ENCODE measurements at places on chromosomes 1 and 21. TPM values are rescaled to one million over a fixed set of nuclear protein-coding genes. Genes with fewer than 3 reads are reported as not detected.

GRCh38 chr21:27380303-27380702, 413.4 kb upstream of the ADAMTS5 start:
- no peaks in the 10 kb centered on the region for H3K27me3 ChIP-seq
- no peak for DNase-seq
- no peak overlapping the region for H3K4me3 ChIP-seq
- no peaks in the 10 kb centered on the region for H3K4me1 ChIP-seq
- H3K27ac ChIP-seq = no peak overlapping the region
- H3K36me3 ChIP-seq = no peaks in the 10 kb centered on the region

DNA sequence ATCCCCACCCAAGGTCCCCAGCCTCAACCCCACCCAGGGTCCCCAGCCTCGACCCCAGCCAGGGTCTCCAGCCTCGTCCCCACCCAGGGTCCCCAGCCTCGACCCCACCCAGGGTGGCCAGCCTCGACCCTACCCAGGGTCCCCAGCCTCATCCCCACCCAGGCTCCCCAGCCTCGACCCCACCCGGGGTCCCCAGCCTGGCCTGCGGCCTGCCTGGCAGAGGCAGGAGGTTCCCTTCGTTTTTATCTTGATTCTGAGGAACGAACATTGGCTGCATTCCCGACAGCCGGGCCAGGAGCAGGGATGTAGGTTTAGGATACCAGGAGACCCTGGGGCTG, 3.4 kb upstream of the PDE9A start:
- peaks cover 8% of the 10 kb centered on the region for H3K4me1 ChIP-seq
- no peak overlapping the region for H3K27ac ChIP-seq
- no peak for DNase-seq
- H3K4me3 ChIP-seq = no peak overlapping the region
- H3K27me3 ChIP-seq = peaks cover 37% of the 10 kb centered on the region

GRCh38 chr1:154962156-154962749, 671 bp upstream of the PYGO2 start:
- H3K4me1 ChIP-seq = peaks cover 40% of the 10 kb centered on the region
- no peak for DNase-seq
- H3K27ac ChIP-seq = peak overlapping the region; percentile 91

DNA sequence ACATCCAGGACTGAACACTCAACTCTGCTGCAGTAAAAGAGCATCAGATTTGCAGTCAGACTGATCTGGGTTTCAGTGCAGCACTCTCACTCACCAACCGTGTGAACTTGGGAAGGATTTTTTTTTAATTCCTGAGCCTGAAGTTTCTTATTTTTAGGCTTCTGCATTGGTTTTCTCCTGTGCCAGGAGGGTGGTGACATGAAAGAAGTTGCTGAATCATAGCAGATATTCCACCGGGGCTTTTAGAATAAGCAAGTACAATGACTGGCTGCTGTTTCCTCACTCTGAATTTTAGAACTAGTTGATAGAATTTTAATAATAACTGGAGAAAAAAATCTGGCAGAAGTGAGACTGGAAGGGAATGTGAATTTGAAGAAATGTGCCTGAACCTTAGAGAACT, 11.6 kb downstream of the ADAM30 start:
- peaks cover 13% of the 10 kb centered on the region for H3K36me3 ChIP-seq
- H3K4me3 ChIP-seq = no peak overlapping the region
- no peaks in the 10 kb centered on the region for H3K4me1 ChIP-seq
- H3K27ac ChIP-seq = no peak overlapping the region
- DNase-seq = no peak

GRCh38 chr1:43620956-43621355, 29.0 kb upstream of the KDM4A start:
- H3K4me3 ChIP-seq = no peak overlapping the region
- no peaks in the 10 kb centered on the region for H3K27me3 ChIP-seq
- H3K27ac ChIP-seq = no peak overlapping the region
- DNase-seq = no peak

GRCh38 chr1:47160716-47161115, 23.5 kb downstream of the CYP4A22 start:
- no peak overlapping the region for H3K4me3 ChIP-seq
- no peaks in the 10 kb centered on the region for H3K36me3 ChIP-seq
- no peaks in the 10 kb centered on the region for H3K4me1 ChIP-seq
- H3K27ac ChIP-seq = no peak overlapping the region

- no peaks in the 10 kb centered on the region for H3K36me3 ChIP-seq
- no peak overlapping the region for H3K4me3 ChIP-seq
- H3K4me1 ChIP-seq = no peaks in the 10 kb centered on the region
These were observed 763.1 kb downstream of the USP25 start for GRCh38 chr21:16492892-16493291.

GRCh38 chr21:31530897-31531705, 128.4 kb upstream of the SOD1 start:
- H3K4me3 ChIP-seq = no peak overlapping the region
- peaks cover 5% of the 10 kb centered on the region for H3K27me3 ChIP-seq
- H3K4me1 ChIP-seq = peaks cover 5% of the 10 kb centered on the region
- H3K36me3 ChIP-seq = no peaks in the 10 kb centered on the region

DNA sequence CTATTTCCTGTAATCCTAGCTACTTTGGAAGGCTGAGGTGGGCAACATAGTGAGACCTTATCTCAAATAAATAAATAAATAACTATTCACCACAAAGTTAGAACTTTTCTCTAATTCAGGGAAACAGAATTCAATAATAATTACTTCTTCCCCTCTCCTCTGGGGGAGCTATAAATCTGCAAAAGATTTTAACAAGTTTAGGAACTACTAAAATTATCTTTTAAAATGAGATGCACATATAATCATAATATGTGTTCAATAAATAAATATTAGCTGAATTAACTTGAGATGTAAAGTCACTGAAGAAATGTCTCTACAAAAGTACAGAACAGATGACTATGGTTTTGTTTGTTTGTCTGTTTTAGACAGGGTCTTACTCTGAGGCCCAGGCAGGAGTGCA, 14.1 kb downstream of the WDR47 start:
- no peak overlapping the region for H3K4me3 ChIP-seq
- H3K36me3 ChIP-seq = no peaks in the 10 kb centered on the region
- DNase-seq = no peak
- no peak overlapping the region for H3K27ac ChIP-seq
- no peaks in the 10 kb centered on the region for H3K27me3 ChIP-seq
- H3K4me1 ChIP-seq = no peaks in the 10 kb centered on the region

GRCh38 chr1:167642501-167642826, 12.4 kb downstream of the RCSD1 start:
- DNase-seq = no peak
- peaks cover 80% of the 10 kb centered on the region for H3K4me1 ChIP-seq
- peak overlapping the region; percentile 54 for H3K27ac ChIP-seq
- H3K27me3 ChIP-seq = no peaks in the 10 kb centered on the region

DNA sequence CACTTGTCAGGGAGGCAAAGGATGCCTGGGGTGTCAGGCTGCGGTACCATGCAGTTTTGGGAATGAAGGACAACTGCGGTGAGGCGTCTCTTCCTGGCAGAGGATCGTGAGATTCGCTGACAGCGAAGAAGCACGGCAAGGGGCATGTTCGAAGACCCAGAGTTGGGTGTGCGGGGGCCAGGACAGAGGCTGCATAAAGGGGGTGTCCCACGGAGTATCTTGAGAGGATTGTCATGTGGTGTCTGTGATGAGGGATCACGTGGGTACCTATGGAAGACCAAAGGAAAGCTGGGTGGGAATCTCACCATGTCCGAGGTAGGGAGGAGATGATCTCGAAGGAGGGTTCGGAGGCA, 372 bp downstream of the SLC25A44 start:
- H3K4me3 ChIP-seq = peak overlapping the region; percentile 96
- H3K27ac ChIP-seq = peak overlapping the region; percentile 95
- H3K36me3 ChIP-seq = peaks cover 22% of the 10 kb centered on the region

GRCh38 chr1:228084325-228084724, 1.8 kb downstream of the ARF1 start:
- H3K36me3 ChIP-seq = peaks cover 43% of the 10 kb centered on the region
- H3K4me1 ChIP-seq = peaks cover 59% of the 10 kb centered on the region
- no peak for DNase-seq
- H3K27me3 ChIP-seq = no peaks in the 10 kb centered on the region
- peak overlapping the region; percentile 99 for H3K4me3 ChIP-seq

- peaks cover 16% of the 10 kb centered on the region for H3K27me3 ChIP-seq
- no peak overlapping the region for H3K27ac ChIP-seq
- no peaks in the 10 kb centered on the region for H3K4me1 ChIP-seq
- H3K36me3 ChIP-seq = no peaks in the 10 kb centered on the region
- DNase-seq = no peak
These were observed 6.3 kb downstream of the KCNQ4 start for GRCh38 chr1:40789661-40790430.

DNA sequence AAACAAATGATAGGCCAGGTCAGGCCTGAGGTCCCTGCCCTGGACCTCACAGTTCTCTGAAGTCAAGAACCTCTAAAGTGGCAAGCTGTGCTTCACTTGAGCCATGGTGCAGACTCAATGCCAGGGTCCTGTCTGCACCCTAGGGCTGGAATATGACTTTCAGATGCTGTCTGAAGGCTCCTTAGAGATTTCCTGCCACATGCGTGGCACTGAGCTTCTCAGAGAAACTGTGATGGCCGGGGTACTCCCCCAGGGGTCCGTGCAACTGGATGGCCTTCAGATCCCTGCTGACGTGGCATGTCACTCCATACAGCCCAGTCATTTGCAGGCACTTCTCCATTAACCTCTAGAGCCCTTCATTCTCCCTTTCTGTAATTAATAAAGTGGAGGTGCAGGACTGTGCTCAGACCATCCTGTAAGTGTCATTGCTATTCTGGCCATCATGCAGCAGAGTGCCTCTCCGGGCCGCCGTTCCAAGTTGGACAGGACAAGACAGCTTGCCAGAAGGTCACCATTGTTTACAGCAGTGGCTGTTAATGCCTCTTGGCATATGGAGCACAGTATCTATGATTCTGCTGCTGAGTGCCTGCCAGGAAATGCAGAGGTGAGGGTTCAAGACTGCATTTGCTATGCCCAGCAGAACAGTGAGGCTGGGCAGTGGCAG, 205.1 kb upstream of the COA6 start:
- H3K36me3 ChIP-seq = peaks cover 6% of the 10 kb centered on the region
- peaks cover 8% of the 10 kb centered on the region for H3K27me3 ChIP-seq
- H3K27ac ChIP-seq = no peak overlapping the region
- H3K4me1 ChIP-seq = peaks cover 34% of the 10 kb centered on the region
- DNase-seq = no peak

DNA sequence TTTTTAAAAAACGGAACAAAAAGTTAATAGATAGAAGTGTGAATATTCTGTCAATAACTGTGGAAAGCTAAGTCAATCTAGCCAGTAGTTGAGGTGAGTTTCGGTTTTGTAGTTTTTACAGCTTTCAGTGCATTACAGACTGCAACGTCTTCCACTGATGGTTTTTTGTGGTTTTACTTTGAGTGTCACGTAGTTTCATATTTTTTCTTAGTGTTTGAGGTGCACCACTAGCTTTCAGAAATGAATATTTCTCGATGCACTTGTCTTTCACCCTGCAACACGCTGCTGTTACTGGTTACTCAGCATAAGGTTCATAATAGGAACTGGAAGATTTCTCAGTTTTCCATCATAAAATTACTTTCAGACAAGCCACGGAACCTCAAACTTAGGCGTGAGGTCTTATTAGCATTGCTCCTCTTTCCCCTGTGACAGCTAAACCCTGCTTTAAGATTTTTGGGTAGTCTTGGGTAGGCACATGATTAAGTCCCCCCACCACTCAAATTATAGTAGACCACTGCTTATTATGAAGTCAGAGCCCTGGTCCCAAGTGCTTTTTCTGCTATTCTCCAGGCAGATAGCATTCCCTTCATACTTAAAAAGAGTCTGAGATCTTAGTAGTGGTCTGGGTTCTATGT, 1412.7 kb downstream of the KCNT2 start:
- peaks cover 24% of the 10 kb centered on the region for H3K27me3 ChIP-seq
- peaks cover 32% of the 10 kb centered on the region for H3K36me3 ChIP-seq
- peak overlapping the region; percentile 55 for H3K4me3 ChIP-seq

DNA sequence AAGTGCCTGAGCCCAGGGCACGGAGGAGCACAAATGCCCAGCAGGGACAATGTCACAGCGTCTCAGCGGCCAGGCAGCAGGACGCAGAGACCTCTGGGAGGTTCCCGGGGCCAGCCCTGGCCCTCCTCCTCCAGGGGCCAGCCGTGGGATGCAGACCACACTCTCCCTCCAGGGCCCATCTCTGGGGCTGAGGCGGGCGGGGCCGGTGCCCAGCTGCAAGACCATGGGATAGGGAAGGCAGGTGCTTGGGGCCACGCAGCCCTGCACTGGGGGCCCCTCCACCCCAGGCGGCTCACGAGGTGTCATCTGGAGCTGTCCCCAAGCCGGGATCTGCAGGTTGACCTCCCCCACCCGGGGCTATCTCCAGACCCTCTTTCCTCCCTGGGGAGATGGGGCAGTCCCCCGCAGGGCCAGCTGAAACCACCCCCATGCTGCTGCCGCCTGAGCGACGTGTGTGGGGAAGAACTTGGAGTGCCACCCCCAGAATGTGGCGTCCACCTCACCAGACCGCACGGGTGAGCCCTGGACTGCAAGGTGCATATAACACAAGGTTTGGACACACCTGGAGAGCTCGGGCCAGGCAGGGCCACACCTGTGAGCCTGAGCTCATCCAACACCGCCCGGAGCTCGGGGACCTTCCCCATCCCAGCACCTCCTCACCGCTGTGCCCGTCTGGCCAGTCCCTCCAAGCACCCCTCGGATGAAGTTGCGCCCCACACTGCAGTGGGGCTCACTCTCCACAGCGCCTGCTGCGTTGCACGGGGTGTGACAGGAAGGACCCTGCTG, 4.1 kb upstream of the TTLL10 start:
- no peaks in the 10 kb centered on the region for H3K36me3 ChIP-seq
- H3K27me3 ChIP-seq = peaks cover 20% of the 10 kb centered on the region
- no peak overlapping the region for H3K4me3 ChIP-seq
- H3K27ac ChIP-seq = no peak overlapping the region
- no peak for DNase-seq
- peaks cover 24% of the 10 kb centered on the region for H3K4me1 ChIP-seq

GRCh38 chr1:30145723-30146303, 577.6 kb downstream of the MATN1 start:
- H3K36me3 ChIP-seq = no peaks in the 10 kb centered on the region
- H3K4me3 ChIP-seq = no peak overlapping the region
- no peaks in the 10 kb centered on the region for H3K4me1 ChIP-seq
- DNase-seq = no peak
- no peak overlapping the region for H3K27ac ChIP-seq

- peaks cover 17% of the 10 kb centered on the region for H3K4me1 ChIP-seq
- peaks cover 31% of the 10 kb centered on the region for H3K36me3 ChIP-seq
- no peak for DNase-seq
- H3K27ac ChIP-seq = no peak overlapping the region
These were observed 111.8 kb downstream of the POU2F1 start for GRCh38 chr1:167332503-167332902.

The FAM163A gene
- not detected for total RNA-seq

The LCA5L gene
- not detected for total RNA-seq

The RHBG gene
- total RNA-seq = not detected

The CLIC6 gene
- not detected for total RNA-seq

The DRAM2 gene
- 26.9 TPM for total RNA-seq

The NID1 gene
- total RNA-seq = 0.52 TPM

The TRIM67 gene
- not detected for total RNA-seq

The TGFBR3 gene
- total RNA-seq = 10.4 TPM

The SMCP gene
- not detected for total RNA-seq

The F3 gene
- total RNA-seq = not detected

The TMEM240 gene
- total RNA-seq = 0.61 TPM

The ANKRD34A gene
- total RNA-seq = 4.6 TPM

The CLDN17 gene
- total RNA-seq = not detected

The PRAMEF18 gene
- total RNA-seq = not detected

All from activated CD8-positive, alpha-beta memory T cell treated with anti-CD3 and anti-CD28 coated beads, Interleukin-2, amount 10 ng/mL, durations not matched to agents 7 days and 5 days (primary cell).